Uterine smooth muscle cell (primary cell): ENCODE measurements at places on chromosomes 12 and 14. TPM values are rescaled to one million over a fixed set of nuclear protein-coding genes. Genes with fewer than 3 reads are reported as not detected.

The SLC2A14 gene
- 0.11 and 1.1 TPM in 2 replicates for total RNA-seq

The CLEC6A gene
- total RNA-seq, result not detected in 2 replicates

The NAV3 gene
- 85.5 and 126 TPM in 2 replicates for total RNA-seq

The MGST1 gene
- 88.5 and 105 TPM in 2 replicates for total RNA-seq

The DHRS4 gene
- 31.2 and 47.7 TPM in 2 replicates for total RNA-seq

The PDE6H gene
- not detected in 2 replicates for total RNA-seq

The TGM1 gene
- 0.25 and 0.55 TPM in 2 replicates for total RNA-seq

The TSPAN8 gene
- 0.25 TPM in 1 of 2 replicates, not detected in the other for total RNA-seq

The TEX52 gene
- total RNA-seq, result 0.12 TPM in 1 of 2 replicates, not detected in the other

The KCNC2 gene
- 0.50 TPM in 1 of 2 replicates, not detected in the other for total RNA-seq

The STYK1 gene
- total RNA-seq, result 0.25 and 0.66 TPM in 2 replicates

The ZCCHC8 gene
- 20.4 TPM in 2 replicates for total RNA-seq

The ASCL1 gene
- total RNA-seq, result not detected in 2 replicates

The PELI2 gene
- total RNA-seq, result 7.9 and 14.1 TPM in 2 replicates

The SUOX gene
- total RNA-seq, result 9.1 and 10.8 TPM in 2 replicates

The NOXRED1 gene
- 0.22 and 0.25 TPM in 2 replicates for total RNA-seq
